ENCODE measurements at places on chromosomes 5 and 9.

DNA sequence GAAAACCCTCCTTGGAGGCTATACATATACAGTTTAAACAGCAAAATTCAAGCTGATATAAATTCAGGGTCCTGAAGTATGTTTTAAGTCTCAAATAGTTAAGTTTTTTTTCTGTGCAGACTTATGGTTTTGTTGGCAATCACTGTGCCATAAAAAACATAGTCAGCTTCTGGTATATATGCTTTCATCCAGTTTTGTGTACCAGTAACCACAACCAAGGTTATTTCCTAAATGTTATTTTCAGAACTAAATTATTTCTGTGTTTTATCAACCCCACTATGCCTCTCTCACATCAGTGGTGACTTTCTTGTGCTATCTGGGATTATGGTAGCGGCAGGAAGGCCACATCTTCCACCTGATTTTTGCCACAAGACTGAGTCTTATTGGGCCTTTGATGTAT is 107.7 kb upstream of the SMARCA2 start:
- no peak for DNase-seq

DNA sequence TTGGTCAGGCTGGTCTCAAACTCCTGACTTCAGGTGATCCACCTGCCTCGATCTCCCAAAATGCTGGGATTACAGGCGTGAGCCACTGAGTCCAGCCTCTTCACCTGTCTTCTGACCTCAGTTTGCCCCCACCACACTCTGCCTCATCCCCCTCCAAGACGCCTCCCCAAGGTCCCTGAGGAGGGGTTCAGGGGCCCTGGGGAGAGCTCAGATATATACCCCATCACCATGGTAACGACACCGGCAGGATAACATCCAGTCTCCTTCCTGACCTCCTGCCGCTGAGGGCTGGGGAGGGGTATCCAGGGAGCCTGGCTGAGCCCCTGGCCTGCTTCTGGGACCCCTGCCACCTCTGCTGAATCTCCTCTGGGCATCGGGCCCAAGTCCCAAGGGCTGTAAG is 19.7 kb upstream of the PSD2 start:
- DNase-seq = no peak

- DNase-seq = no peak
Measured at GRCh38 chr9:136725612-136726011, 13.2 kb downstream of the DIPK1B start.

GRCh38 chr5:125798307-125798706 is 624.9 kb upstream of the GRAMD2B start:
- DNase-seq = no peak

DNA sequence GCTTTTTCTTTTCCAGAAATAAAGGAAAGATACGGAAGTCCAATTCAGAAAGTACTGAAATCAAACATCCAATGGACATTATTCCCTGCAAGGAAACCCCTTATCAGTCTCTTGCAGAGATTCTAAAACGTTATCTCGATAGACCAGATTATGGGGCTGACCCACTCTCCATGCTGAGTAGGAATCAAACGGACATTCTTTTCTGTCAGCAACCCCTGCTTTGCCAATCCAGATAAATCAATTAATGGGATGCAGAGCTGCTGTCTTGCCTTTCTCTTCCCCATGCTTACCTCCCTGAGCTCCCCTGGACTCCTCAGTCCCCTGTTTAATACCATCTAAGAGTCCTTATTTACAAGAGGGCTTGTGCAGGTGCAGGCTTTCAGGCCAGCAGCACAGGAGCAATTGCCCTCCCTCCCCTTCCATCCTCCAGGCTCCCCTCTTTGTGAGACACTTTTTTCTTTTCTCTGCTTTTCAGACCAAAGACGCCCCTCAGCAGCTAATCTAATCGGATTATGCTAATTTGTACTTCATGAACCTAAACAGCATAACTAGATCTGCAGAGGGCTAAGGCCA is 14.2 kb downstream of the TAL2 start:
- DNase-seq = no peak

DNA sequence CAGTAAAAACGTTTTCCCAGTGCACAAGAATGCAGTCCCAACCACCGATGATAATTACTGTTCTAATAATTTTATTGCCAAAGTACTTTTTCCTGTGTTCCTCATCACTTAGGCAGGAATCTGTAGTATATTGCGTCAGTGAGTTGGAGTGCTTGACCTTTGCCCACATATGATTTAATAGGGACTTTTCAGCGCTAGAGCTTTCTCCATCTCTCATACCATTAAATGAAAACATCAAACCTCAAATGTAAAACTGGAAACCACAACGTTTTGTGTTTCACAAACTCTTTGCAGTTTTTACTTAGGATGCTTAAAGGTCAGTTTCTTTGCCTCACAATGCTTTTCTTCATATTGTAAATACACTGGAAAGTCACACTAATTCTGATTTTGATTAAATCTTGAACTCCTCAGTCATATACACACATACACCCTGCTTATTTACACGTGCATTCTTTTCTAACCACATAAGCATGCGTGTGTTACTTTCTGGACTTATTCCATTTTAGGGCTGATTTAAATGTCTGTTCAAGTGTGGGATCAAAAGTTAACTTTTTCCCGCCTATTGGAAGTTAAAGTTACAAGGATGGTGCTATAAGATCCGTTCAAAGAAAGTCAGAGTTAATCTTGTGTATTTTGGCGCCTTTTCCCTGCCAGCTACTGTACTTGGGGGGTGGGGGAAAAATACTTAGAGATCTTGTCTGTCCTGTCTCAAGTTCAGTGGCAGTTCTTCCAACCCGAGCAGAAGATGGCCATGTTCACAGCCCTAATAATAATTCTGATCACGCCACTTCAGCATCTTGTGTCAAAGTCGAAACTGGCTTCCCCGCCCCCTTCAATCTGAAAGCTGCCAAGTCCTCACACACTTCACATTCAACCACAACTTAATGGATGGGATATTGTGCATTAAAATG is 6.6 kb upstream of the NFIB start:
- peak; percentile 64 for DNase-seq

- DNase-seq = no peak
Measured at GRCh38 chr9:77793849-77794248, 145.7 kb upstream of the GNA14 start.

DNA sequence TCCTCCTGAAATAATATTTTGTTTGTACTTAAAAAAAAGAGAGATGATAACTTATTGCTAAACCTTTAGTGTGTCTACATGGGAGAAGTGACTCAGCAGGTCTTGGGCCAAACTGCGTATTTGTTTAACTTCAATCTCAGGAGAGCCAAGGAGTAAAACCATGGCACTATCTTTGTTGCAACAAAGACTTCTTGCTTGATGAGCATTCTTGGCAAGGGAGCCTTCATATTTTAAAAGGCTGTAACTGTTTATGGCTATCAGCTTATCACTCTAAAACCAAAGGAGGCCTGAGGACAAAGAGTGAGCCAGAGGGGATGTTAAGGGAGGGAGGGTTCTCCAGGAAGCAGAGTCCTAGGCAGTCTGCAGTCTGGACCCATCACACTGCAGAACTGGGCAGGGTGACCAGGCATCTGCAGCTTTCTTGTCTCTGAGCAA is 216.2 kb upstream of the S1PR3 start:
- DNase-seq = no peak

DNA sequence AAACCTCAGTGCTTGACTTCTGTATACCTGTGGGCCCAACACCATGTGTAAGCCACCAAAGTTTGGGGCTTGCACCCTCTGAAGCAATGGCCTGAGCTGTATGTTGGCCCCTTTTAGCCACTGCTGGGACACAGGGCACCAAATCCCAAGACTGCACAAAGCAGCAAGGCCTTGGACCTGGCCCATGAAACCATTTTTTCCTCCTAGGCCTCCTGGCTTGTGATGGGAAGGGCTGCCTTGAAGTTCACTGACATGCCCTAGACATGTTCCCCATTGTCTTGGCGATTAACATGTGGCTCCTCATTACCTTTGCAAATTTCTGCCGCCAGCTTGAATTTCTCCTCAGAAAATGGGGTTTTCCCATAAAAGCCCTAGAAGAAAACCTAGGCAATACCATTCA is 345.5 kb downstream of the MLLT3 start:
- no peak for DNase-seq

DNA sequence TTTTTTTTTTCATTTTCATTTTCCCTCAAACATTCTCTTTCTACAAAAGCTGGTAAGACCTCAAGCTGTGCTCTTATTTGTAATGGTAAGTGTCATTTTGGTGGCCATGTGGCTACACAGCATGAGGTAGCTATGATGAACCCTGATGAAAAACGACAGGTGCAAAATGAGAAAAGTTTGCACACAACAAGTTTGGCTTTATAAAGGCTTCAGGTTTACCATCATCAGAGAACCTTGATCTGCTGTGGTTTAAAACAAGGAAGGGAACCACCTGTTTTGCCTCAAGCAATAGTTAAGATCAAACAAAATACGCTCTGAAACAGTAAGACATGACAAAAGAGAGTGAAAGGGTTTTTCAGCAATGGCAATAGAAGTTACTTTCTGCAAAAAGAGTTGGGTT is 1124.6 kb upstream of the ACO1 start:
- DNase-seq = no peak

- DNase-seq = no peak
Measured at GRCh38 chr5:18967637-18968036, 1020.4 kb downstream of the CDH18 start.

GRCh38 chr5:150402229-150402773 is 10.4 kb downstream of the CD74 start:
- no peak for DNase-seq

- no peak for DNase-seq
Measured at GRCh38 chr5:108487951-108488350, 106.1 kb upstream of the FBXL17 start.

DNA sequence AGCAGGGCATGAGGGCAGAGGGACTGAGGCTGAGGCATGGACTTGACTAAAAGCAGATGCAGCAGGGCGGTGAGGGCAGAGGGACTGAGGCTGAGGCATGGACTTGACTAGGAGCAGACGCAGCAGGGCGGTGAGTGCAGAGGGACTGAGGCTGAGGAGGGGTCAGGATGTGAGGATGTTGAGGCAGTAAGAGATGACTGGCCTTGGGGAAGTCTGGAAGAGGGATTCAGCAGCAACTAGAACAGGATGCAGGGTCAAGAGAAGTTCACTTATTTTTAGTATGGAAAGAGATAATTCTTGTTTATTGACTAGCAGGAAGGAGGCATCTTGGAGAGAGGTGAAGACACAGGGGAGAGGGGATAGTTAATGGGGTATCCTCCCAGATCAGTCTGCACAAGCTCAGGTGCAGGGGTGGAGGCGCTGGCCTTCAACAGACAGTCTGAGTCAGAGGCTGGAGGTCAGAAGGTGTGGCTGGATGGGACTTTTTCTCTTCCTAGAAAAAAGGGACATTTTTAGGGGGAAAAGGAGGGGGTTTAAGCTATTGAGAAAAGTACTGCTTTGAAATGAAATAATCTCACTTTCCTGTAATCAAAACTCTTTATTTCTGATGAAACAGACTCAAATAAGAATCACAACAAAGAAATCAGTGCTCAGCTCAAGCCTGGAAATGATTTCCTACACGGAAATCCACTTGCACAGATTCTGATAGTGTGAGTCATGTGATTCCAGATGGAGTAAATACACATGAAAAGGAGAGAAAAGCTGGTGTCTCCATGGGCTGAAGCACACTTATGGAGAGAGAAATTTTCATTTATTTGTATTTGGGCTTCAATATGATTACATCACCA is 130.9 kb downstream of the PALM2AKAP2 start:
- DNase-seq = no peak

- no peak for DNase-seq
Measured at GRCh38 chr9:106532306-106533015, 330.5 kb upstream of the ZNF462 start.

GRCh38 chr9:89933578-89933977 is 328.8 kb downstream of the GADD45G start:
- no peak for DNase-seq

DNA sequence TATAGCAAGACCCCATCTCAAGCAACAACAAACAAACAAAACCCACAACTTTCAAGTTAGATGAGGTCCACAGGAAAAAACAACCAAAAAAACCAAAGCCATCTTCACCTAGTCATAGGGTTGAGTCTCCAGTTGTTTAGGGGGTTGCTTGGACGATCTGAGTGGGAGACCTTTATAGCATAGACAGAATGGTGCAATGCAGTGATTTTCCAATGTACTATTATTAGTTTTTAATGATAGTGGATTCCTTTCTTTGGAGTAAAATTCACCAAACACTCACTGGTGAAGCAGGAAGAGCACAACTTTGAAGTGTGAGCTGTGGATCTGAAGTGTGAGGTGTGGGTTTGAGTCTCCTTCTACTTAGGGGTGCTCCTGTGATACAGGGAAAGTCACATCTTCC is 67.0 kb upstream of the KLF9 start:
- DNase-seq = no peak

DNA sequence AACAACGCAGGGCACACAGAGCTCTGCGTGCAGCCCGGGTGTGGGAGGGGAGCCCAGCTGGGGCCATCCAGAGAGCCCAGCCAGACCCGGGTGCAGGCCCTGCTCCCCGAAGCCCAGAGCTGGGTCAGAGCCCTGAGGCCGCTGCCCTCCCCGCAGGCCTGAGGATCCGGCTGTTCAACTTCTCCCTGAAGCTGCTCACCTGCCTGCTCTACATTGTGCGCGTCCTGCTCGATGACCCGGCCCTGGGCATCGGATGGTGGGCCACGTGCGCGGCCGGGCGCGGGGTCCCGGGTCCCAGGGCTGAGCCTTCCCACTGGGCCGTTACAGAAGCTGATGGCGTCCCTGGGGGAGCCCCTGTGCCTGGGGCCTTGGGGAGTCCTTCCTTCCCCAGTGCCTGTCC is 48.8 kb downstream of the KCNT1 start:
- DNase-seq = no peak

DNA sequence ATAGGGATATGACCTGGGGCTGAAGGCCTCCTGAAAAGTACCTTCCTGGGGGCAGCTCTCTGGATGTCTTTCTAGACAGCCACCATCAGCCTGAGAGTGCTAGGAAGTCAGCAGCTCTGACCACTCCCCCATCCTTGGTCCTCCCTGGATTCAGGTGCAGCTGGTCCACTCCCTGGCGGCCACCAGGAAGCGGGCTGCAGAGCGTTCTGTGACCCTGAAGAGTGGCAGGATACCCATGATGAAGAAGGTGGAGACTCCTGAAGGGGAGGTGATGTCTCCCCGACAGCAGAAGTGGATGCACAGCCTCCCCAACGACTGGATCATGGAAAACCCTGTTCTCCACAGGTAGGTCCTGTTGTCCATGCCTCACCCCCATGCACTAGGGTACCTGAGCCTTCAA is 1.8 kb downstream of the CCDC180 start:
- no peak for DNase-seq

DNA sequence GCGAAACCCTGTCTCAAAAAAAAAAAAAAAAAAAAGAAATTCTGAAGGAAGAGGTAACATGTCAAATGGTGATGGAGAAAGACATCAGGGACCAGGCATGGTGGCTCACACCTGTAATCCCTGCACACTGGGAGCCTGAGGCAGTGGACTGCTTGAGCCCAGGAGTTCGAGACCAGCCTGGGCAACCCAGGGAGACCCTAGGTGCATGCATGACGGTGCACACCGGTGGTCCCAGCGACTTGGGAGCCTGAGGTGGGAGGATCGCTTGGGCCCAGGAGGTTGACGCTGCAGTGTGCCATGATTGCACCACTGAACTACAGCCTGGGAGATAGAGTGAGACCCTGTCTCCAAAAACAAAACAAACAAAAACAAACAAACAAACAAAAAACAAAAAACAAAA is 1.8 kb downstream of the ISCA1 start:
- no peak for DNase-seq
